ENCODE measurements at places on chromosomes 3 and 15.
A peak's percentile ranks its signal among the peaks of the same experiment; 100 is the strongest.

DNA sequence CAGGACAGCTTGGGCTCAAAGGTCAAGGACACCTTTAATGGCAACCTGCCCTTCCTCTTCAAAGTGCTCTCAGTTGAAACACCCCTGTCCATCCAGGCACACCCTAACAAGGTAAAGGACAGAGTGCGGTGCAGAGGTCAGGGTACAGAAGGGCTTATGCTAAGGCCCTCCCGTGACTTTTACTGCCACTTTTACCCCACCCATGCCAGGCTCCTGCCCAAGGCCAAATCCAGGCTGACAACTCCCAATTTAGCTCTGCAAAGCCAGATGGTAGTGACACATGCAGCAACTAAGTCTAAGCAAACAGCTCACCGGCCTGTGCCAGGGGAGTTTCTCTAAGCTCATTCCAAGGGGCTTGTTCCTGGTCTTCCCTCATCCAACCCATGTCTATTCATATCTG is 1.6 kb downstream of the MPI start:
- no peak overlapping the region for H3K27ac ChIP-seq
- peaks cover 4% of the 10 kb centered on the region for H3K4me1 ChIP-seq
- H3K36me3 ChIP-seq, result peaks cover 11% of the 10 kb centered on the region
- no peak for DNase-seq

GRCh38 chr15:59249816-59250215 is 43.2 kb downstream of the LDHAL6B start:
- no peak for DNase-seq
- no peak overlapping the region for H3K27ac ChIP-seq
- no peaks in the 10 kb centered on the region for H3K4me1 ChIP-seq
- H3K27me3 ChIP-seq, result no peaks in the 10 kb centered on the region

- H3K27me3 ChIP-seq, result no peaks in the 10 kb centered on the region
- no peaks in the 10 kb centered on the region for H3K36me3 ChIP-seq
- H3K27ac ChIP-seq, result no peak overlapping the region
- peaks cover 5% of the 10 kb centered on the region for H3K4me1 ChIP-seq
These were observed 59.8 kb downstream of the BOC start for GRCh38 chr3:113271189-113271588.

GRCh38 chr3:62276658-62277180 is 96.6 kb downstream of the FEZF2 start:
- H3K4me3 ChIP-seq, result no peak overlapping the region
- no peaks in the 10 kb centered on the region for H3K27me3 ChIP-seq

DNA sequence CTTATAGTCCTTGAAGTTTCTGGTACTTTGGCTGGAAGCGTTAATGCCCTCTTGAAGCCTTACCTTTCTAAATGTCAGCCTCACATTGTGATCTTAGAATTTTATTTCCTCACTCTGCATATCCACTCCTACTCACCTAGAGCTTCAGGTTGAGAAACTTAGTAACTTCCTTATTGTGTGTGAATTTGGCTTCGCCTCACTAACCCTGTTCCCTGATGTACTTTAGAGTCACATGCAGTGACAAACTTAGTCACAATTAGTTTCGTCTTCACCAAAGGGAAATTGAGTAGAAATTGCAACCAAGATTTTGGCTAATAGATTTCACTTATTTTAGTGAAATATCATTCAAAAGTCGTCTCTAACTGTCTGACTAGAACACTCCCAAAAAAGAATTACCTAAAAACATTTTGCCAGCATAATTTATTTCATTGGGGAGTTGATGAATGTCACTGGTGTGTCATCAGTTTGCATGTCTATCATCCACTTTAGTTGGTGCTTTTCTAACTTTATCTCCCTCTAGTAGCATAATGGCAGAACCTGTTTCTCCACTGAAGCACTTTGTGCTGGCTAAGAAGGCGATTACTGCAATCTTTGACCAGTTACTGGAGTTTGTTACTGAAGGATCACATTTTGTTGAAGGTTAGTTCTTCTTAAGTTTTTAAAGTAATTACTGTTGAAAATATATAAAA is 960 bp downstream of the MFN1 start:
- H3K4me3 ChIP-seq, result peak overlapping the region; percentile 73
- H3K27ac ChIP-seq, result peak overlapping the region; percentile 77
- H3K4me1 ChIP-seq, result peaks cover 2% of the 10 kb centered on the region

Measured in fibroblast of lung (primary cell).